ENCODE measurements at places on chromosomes 1 and 21. TPM values are rescaled to one million over a fixed set of nuclear protein-coding genes. Genes with fewer than 3 reads are reported as not detected.

Gene TTC22
- 3.2 TPM for total RNA-seq

Gene CDC42BPA
- 135 TPM for total RNA-seq

Gene SERPINC1
- total RNA-seq: not detected

Gene UQCRHL
- total RNA-seq: 1.1 TPM

Gene DCAF8
- 186 TPM for total RNA-seq

Gene MRPL9
- 55.3 TPM for total RNA-seq

Gene KCNK1
- 8.7 TPM for total RNA-seq

Gene GPATCH3
- 13.9 TPM for total RNA-seq

Gene FGR
- 3.7 TPM for total RNA-seq

Gene ARMH1
- 6.7 TPM for total RNA-seq

Gene TTC39A
- total RNA-seq: 5.2 TPM

Gene KCNJ6
- 0.93 TPM for total RNA-seq

Gene COL24A1
- 6.9 TPM for total RNA-seq

Gene LCE1E
- total RNA-seq: not detected

Gene AGBL4
- total RNA-seq: 8.5 TPM

Gene IFNAR1
- total RNA-seq: 51.9 TPM

Gene COL9A2
- total RNA-seq: 66.9 TPM

Gene DNAH14
- total RNA-seq: 85.6 TPM

Gene KISS1
- not detected for total RNA-seq

Gene FCRL6
- total RNA-seq: 0.16 TPM

Gene RASSF5
- total RNA-seq: 7.8 TPM

Gene S100A6
- total RNA-seq: 36.1 TPM

Gene SYT6
- total RNA-seq: 10.3 TPM

Gene SPRR1B
- total RNA-seq: not detected

Gene ZNF648
- total RNA-seq: 0.71 TPM

Gene ARHGEF11
- 49.9 TPM for total RNA-seq

Gene RRAGC
- 26.5 TPM for total RNA-seq

Gene DISC1
- total RNA-seq: 37.0 TPM

Gene MYBPHL
- 0.55 TPM for total RNA-seq

Gene PTGER3
- 4.8 TPM for total RNA-seq

Gene CLCA2
- 1.3 TPM for total RNA-seq

Gene NTMT2
- total RNA-seq: 0.99 TPM
